ENCODE measurements at places on chromosomes 2 and 18. TPM values are rescaled to one million over a fixed set of nuclear protein-coding genes. Genes with fewer than 3 reads are reported as not detected.

The IHH gene
- total RNA-seq: not detected

The RESP18 gene
- not detected for total RNA-seq

The SLC9A4 gene
- not detected for total RNA-seq

The CYP27A1 gene
- total RNA-seq: 54.0 TPM

The CROCC2 gene
- under 0.01 TPM for total RNA-seq

Measured in articular chondrocyte of knee joint (primary cell).